ENCODE measurements at places on chromosomes 11 and 22. TPM values are rescaled to one million over a fixed set of nuclear protein-coding genes. Genes with fewer than 3 reads are reported as not detected.

GRCh38 chr11:27720277-27720830 lies 20.1 kb upstream of the BDNF start:
- no peak for DNase-seq

The FGF19 gene
- not detected for total RNA-seq

The TCN1 gene
- total RNA-seq, result not detected

DNA sequence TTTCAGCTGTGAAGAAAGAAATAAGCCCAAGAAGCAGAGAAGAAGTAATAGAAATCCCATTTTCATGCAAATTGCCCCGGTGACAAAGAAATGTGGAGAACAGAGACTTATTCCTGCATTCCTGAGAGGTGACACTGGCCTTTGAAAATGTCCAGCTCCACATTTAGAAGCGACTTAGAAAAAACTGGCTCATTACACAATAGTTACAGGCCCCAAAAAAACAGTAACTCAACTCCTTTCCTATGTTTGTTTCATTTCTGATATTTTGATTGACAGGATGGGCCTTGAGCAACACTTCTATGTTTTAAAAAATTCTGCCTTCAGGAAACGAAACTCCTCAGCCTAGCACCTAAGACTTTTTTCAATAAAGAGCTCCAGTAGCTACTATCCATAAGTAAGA lies 726.9 kb upstream of the TENM4 start:
- DNase-seq, result no peak

The MICAL2 gene
- total RNA-seq, result 39.6 TPM

DNA sequence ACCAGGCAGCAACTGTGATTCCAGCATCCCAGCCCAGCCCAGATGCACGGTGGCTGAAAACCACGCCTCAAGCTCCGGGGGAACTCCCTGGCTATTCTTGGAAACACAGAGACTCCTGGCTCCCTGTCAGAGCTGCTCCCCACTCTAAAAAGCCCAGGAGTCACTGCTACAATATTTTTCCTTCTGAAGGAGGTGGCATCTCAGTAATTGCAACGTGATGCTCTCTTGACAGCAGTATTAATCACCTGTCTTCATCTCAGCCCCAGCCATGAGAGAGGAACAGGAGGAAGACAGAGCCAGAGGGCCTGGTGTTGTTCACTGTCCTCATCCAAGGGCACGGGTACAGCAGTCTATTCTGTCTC lies 26.9 kb downstream of the DRD2 start:
- no peak for DNase-seq

GRCh38 chr11:11318961-11319360 lies 34.1 kb downstream of the CSNK2A3 start:
- no peak for DNase-seq

GRCh38 chr22:32354360-32355351 lies 3.0 kb upstream of the RFPL3 start:
- DNase-seq, result no peak

The CATSPERZ gene
- not detected for total RNA-seq

GRCh38 chr11:36399236-36399635 lies 103.1 kb downstream of the PRR5L start:
- no peak for DNase-seq

DNA sequence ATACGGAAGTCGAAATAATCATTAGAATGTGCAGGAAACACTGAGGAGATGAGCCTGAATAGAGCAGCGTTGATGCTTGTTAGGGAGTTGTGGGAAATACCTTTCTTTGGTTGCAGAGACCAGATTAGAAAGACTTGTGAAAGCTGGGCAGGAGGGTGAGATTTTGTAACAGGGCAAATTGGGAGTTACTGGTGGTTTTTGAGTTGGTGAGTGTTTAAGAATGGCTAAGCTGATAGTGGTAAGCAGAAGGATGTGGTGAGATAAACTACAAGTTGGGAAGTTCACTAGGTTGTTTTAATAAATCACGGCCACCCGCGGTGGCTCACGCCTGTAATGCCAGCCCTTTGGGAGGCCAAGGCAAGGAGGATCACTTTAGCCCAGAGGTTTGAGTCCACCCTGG lies 34.4 kb downstream of the MCAM start:
- no peak for DNase-seq

- no peak for DNase-seq
These were observed 61.8 kb upstream of the MTNR1B start for GRCh38 chr11:92907671-92908070.

GRCh38 chr22:50151571-50152537 lies 18.7 kb upstream of the PANX2 start:
- no peak for DNase-seq

- no peak for DNase-seq
These were observed 673.3 kb downstream of the CNTN5 start for GRCh38 chr11:99693941-99694492.

The HTR3B gene
- total RNA-seq, result not detected

The ARHGAP8 gene
- total RNA-seq, result 0.64 TPM

The OR52I2 gene
- not detected for total RNA-seq

The CCDC15 gene
- total RNA-seq, result 6.8 TPM

DNA sequence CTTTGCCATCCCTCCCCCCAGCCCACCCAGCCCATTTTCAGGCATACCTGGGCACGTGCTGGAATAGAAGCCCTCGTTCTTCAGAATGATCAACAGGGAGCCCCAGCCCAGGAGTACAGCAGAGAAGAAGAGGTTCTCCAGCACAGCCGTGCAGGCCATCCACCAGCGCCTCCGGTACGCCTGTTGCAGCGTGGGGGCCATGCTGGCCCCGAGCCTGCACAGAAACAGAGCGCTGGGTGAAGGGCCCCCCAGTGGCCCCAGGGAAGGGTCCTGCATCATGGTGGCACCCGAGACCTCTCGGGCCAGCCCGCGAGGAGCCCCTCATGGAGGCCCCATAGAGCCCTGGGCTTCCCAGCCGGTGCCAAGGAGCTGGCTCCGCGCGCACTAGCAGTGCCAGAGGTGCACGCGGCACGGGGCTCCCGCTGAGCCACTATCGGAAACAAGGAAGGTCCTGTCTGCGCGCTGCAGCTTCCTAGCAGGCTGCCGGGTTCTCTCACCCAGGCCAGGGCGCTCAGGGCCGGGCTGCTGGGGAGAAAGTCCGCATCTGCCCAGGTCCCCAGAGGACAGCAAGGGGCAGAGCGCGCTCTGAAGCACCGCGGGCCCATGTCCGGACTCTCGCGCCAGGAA lies 1.5 kb downstream of the SLC43A1 start:
- no peak for DNase-seq

- no peak for DNase-seq
These were observed 37.7 kb downstream of the TPCN2 start for GRCh38 chr11:69086152-69087132.

DNA sequence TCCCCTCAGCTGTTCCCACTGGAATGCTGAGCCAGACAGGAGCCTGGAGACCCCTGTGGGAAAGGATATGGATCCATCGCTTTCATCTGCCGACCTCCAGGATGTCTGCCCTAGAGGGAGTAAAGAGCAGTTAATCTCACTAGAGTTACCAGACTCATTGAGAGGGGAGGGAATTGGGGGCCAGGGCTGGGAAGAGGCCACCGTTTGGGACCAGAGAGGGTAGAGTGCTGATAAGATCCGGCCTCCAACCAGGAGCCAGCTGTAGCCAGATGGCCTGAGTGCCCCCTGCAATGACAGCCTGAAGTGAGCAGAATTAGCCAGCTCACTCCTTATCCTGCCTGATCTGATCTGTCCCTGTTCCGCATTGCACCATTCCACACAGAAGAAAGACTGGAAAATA lies 3.7 kb upstream of the APLNR start:
- DNase-seq, result no peak

DNA sequence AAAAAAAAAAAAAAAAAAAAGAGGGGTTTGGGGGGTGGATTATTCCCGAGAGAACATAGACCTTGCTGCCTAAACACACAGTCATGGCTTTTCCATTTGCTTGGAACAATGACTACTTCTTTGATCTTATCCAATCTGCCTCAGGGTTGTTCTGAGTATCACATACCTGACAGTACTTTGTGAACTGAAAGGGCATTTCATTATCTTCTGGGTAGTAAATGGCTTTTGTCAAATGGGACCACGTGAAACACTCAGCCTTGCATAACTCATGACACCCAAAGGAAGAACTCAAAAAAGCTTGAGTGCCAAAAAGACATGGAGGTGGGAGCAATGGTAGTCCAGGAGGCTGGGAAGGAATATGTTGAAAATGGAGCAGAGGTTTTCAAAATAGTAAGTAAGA lies 123.2 kb upstream of the BID start:
- no peak for DNase-seq

GRCh38 chr11:58898106-58898505 lies 41.2 kb upstream of the GLYATL1 start:
- DNase-seq, result no peak

DNA sequence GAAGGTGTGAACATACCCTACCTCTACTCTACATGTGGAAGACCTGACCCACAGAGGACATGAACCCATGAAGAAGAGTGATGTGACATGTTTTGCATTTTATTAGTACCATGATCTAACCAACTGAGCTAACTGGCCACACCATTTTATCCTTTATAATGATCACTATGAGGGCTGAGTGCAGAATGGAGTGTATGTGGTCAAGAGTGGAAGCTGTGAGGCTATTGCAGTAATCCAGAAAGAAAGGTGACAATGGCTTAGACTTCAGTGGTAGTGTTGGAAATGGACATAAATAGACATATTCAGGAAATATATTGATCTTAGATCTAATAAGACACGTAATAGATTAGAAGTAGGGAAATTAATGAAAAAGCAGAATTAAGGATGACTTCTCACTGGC lies 3.8 kb downstream of the SRSF8 start:
- DNase-seq, result no peak

The OR8D1 gene
- not detected for total RNA-seq

- no peak for DNase-seq
These were observed 20.6 kb downstream of the BCO2 start for GRCh38 chr11:112195951-112196351.

The MYH9 gene
- 642 TPM for total RNA-seq
